ENCODE measurements at places on chromosomes 7 and 10.

- DNase-seq, result no peak
These were observed 216.4 kb upstream of the LRGUK start for GRCh38 chr7:133910761-133911160.

GRCh38 chr7:96276019-96276418 lies 45.9 kb downstream of the SLC25A13 start:
- no peak for DNase-seq

DNA sequence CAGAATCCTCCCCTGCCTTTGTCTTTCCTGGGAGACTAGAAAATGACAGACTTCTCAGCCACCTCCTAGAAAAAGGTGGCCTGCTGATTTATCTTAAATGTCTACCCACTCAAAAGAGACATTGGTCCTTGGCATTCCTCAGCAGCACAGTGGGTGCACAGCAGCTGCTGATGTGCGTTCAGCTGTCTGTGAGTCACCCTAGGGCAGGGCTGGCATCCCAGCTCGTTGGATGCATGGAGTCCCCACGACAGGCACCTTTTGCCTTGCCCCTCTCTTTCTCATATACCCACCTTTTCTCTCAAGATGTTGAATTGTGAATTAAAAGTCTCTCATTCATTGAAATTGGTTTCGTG lies 113.0 kb downstream of the DOCK1 start:
- DNase-seq, result no peak

DNA sequence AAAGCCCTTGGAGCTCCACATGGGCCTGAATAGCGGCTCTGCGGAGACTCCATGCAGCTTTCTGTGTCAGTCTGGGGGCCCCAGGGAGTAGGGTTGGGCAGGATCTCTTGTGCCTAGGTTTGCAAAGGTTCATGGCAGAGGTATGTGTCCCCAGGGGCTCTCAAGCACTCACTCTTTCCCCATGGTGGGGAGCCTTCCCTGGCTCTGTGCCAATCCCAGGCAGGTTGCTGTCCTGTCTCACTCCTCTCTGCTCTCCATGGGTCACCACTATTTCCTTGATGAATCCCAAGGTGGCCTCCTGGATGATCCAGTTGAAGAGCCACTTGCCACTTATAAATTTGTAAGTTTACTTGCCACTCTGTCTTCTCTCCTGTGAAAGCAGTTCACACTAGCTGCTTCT lies 238.4 kb downstream of the CCDC7 start:
- no peak for DNase-seq

GRCh38 chr10:97341416-97341815 lies 6.9 kb upstream of the FRAT2 start:
- no peak for DNase-seq

- no peak for DNase-seq
These were observed 52.3 kb upstream of the ZNF33B start for GRCh38 chr10:42690449-42691360.

DNA sequence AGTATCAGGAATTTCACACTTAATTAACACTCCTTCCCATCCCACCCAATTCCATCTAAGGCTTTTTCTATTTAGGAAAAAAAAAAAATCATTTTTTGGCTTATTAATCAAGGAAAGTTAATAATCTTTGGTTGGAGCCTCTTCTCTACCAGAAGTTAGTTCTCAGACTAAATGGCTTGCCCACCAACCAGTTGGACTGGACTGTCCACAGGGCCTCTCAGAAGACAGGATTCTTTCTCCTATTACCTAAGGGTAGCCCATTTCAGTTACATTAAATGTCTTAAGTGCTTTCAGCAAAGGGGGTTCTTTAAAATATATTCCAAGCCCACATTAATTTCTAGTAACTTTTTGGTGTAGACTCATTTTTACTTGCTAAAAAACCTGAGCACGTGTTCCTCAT lies 35.2 kb downstream of the GLUD1 start:
- no peak for DNase-seq
